ENCODE measurements at places on chromosomes 16 and 17.

- DNase-seq: no peak
Measured at GRCh38 chr17:17722906-17723353, 41.7 kb downstream of the RAI1 start.

- no peak for DNase-seq
Measured at GRCh38 chr17:59712862-59713261, 5.4 kb downstream of the VMP1 start.

DNA sequence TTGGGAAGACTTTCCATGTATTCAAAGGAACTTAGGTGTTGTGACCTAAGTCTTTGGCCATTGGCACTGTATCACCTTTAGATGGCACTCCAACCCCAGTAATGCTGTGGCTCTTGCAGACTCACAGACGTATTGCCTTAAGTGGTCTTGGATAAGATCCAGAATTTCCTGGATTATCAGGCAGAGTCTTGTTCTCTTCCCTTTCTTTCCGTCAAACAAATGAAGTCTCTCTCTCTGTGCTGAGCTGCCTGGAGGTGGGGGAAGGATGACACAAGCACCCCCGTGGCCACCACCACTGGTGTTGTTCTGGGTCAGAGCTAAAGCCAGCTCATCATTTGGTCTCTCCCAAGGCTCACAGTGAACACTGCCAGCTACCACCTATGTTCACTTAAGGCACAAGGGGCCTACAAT is 789.9 kb upstream of the KIF2B start:
- DNase-seq: no peak

- DNase-seq: peak; percentile 76
Measured at GRCh38 chr16:67244387-67245185, 2.7 kb downstream of the FHOD1 start.

DNA sequence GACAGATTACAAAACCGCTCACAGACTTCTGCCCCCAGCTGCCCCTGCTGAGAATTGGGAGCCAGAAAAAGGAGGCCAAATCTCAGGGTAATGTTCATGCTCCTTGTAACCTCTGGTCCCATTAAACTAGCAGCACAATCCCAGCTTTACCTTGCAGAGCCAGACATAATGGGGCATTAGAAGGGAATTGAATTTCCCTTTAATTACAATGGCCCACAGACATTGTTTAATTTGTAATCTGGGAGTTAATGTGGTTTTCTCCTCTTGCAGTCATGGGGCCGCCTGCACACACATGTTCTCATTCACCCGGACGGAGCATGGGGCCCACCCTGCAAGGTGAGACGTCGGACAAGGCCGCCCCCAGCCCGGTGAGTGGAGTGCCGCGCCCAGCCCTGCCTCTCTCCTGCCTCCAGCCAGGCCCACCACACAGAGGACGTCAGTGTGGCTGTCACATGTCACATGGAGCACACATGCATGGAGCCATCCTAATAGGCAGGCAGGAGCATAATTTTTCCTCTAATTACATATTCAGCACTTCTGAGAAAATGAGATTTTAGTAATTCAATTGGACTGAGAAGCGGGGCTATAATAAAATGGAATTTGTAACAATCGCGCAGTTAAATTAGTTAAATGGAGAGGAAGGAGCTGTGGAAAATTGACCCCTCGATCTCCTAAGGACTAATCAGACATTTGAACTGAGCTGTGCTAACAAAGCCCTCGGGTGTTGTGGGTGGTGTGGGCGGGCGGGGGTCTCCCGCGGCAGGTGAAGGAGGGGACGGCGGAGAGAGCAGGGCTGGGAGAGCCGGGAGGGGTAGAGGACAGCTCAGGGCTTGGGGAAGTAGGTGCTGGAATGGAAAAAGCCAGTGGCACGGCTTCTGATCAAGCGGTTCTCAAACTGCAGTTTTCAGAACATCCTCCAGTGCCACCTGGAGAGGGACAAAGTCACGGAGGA is 87.7 kb downstream of the ENGASE start:
- no peak for DNase-seq

DNA sequence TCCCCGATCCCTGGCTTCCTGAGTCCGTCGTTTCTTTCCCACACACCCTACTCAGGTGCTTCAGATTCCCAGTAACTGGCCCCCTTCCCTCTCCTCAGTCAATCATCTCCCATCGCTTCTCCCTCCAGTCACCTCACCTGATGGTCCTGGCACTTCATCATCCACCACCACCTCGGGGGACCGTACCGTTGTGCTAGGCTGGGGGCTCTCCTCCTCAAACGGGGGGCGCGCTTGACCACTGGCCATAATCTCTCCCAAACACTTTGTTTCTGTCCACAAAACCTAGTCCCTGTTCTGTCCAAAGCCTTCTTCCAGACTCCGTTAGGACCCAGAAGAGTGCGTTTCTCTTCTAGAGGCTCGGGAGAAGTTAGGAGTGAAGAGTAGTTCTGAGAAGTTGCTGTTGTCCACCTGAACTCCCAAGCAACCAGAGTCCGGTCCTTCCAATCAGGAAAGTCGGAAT is at the start of gene SPDYE4:
Gene SPDYE4 (minus strand): TSS at position 410 of the 460 bp plus-strand sequence. CDS start 164 bp downstream, at position 246.
- DNase-seq: no peak

DNA sequence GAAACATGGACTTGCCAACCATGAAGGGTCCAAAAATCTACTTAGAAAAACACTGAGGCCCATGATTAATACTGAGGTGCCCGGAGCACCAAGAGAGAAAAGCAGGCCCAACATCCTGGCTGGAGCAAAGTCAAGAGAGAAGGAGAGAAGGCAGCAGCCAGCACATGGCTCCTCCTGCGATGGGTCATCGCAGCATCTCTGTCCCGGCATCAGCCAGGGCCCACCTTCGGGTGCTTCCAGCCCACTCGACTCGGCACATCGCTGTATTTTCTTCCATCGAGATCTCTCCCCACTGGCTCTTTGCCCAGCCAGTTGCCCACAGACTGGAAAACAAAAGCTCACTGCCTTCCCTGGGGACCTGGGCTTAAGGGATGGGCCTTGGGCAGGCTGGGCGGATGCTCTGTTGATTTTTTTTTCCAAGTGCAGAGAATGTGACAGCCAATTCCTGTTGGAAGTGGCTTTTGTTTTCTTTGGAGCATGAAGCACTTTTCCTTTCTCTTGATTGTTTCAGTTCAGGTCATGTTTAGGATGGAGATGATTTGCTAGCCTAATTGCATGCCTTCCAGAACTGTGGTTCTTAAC is 58.1 kb downstream of the CYB5B start:
- DNase-seq: no peak

- no peak for DNase-seq
Measured at GRCh38 chr17:16351831-16352230, 1.4 kb downstream of the CENPV start.

- DNase-seq: no peak
Measured at GRCh38 chr17:44941712-44942331, 5.8 kb downstream of the KIF18B start.

- no peak for DNase-seq
Measured at GRCh38 chr17:82244413-82245133, 15.7 kb downstream of the SLC16A3 start.

GRCh38 chr16:73945631-73946030 is 351.0 kb upstream of the PSMD7 start:
- DNase-seq: no peak

GRCh38 chr17:73463821-73464220 is 152.0 kb upstream of the CDC42EP4 start:
- DNase-seq: no peak

GRCh38 chr16:77645764-77646163 is 76.5 kb upstream of the NUDT7 start:
- no peak for DNase-seq

DNA sequence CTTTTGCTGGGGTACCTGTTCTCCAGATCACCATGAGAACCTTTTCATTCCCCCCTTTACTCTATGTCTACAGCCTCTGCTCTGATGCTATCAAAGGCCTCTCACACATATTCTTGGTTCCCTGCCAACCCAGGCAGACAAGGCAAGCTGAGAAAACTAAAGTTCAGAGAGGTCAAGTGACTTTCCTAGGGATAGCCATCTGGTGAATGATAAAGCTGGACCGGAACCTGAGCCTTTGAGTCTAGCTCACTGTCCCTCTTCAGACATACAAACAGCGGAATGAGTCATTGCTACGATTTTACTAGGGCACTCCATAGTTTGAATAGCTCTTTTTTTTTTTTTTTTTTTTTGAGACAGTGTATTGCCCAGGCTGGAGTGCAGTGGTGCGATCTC is 73.3 kb downstream of the XYLT1 start:
- no peak for DNase-seq

DNA sequence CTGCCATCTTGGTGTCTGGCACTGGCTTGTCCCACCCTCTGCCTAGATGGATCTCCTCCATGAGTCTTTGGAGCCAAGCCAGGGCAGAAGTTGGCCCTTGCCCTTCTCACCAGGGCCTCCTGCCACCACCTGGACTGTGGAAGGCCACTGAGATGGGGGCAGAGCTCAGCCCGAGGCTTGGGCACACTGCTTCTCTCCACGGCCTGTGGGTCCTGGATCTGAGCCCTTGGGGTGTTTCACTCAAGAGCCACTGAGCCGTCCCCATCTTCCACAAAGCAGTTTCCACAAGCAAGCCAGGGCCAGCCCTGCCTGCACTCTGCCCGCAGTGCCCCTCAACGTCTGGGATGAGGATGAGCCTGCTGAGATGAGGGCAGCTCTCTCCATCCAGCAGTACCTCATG is 16.7 kb upstream of the CD300A start:
- DNase-seq: no peak

DNA sequence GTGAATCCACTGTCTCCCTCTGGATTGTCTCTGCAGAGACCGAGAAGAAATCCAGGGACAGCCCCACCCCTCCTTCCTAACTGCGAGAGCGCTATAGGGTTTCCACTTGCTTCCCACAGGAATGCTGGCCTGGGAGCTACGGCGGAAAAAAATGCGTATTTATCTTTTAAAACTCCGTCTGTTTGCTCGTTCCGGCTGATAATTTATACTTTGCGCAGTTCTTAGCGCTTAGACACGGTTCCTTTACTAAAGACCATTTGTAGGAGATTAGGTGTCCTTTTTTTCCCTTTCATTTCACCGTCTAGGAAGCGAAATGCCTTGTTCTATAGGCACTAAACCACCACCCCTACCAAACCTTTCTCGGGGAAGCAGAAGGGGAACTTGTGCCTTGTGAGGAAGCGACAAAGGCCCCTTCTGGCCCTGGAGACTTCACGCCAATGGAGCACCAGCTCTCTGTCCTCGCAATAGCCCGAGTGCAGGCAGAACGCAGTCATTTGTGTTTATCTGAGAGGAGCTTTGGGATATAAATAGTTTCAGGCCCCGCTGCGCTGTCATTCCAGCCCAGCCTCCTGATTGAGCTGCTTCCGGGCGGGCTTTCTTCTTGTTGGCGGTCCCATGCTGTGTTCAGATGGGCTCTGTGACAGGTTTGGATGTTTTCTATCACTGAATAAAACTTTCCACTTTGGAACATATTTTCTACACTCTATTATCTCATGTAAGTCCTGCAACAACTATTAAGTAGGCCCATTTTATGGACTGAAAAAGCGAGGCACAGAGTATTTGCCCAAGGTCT is 791 bp upstream of the SUPT4H1 start:
- DNase-seq: peak; percentile 52

DNA sequence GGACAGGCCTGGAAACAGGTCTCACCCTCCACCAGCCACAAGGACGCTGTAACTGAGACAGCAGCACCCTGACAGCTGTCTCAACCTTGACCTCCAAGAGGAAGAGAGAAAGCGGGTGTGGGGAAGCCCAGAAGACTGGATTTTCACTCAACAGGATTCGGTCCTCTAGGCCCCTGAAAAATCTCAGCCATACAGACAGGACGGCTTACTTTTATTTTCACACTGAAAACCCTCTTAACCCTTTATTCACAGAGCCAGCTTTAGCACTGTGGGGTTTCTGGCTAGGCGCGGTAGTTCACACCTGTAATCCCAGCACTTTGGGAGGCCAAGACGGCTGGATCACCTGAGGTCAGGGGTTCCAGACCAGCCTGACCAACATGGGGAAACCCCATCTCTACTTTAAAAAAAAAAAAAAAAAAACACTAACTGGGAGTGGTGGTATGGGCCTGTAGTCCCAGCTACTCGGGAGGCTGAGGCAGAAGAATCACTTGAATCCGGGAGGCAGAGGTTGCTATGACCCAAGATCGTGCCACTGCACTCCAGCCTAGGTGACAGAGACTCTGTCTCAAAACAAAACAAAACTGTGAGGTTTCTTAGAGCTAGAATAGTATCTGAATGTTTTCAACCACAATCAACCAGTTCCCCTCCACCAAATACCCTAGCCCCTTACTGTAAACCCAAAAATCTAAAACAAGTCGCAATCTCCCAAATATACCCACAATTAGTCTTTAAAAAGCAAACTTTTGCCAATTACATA is 5.3 kb downstream of the ANKRD11 start:
- DNase-seq: no peak

DNA sequence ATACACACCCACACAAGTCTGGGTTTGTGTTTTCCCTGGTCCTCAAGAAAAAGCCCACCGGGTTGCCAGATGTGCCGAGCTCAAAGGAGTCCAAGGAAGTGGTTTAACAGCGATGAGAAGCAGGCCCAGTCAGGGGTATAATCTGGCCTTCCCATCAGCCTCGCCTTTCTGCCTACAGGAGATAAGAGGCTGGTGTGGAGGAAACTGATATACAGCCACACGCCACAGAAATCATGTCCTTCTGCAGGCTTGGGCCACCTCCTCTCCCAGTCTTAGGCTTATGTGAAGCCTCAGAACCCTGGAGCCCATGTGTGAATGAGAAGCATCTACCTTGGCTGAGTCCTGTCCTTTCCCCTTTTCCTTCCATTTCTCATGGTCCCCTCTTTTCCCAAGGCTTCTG is 43.6 kb upstream of the MMP2 start:
- DNase-seq: no peak

DNA sequence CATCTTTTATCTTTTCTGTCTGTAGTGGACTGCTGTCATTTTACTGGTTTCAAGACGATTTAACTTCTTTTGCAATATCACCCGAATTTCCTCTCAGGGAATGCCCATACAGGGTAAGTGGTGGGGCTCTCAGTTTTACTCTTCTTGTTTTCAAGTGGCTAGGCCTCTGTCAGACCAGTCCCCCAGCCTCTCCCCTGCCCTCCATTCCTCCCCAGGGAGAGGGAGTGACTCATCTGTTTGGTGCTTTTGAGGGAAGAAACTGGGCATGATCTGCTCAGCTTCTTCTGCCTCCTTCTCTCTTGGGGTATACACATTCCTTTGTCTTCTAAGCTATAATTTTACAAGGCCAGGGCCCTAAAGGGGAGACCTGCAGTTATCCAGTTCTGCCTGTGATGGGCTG is 332.0 kb downstream of the CBLN1 start:
- DNase-seq: no peak

- DNase-seq: peak; percentile 33
Measured at GRCh38 chr17:66964930-66965800, 658 bp downstream of the CACNG4 start.

GRCh38 chr16:86286991-86287663 is 223.2 kb upstream of the FOXF1 start:
- DNase-seq: no peak

GRCh38 chr17:1503699-1504098 is 11.2 kb upstream of the MYO1C start:
- no peak for DNase-seq

All from stimulated activated CD4-positive, alpha-beta T cell treated with anti-CD3 and anti-CD28 coated beads, Interleukin-2, amount 100 ng/mL, for 24 hours (primary cell).